Kasumi-1 (cell line): ENCODE measurements at places on chromosomes 11 and 22.
A peak's percentile ranks its signal among the peaks of the same experiment; 100 is the strongest.

- DNase-seq = no peak
Measured at GRCh38 chr11:121929581-121929980, 186.4 kb downstream of the BLID start.

- DNase-seq = peak; percentile 19
Measured at GRCh38 chr11:122656631-122657101, 1.1 kb downstream of the UBASH3B start.

- no peak for DNase-seq
Measured at GRCh38 chr11:126233391-126233790, 21.8 kb downstream of the FAM118B start.

GRCh38 chr11:130560000-130560780, 111.7 kb downstream of the ADAMTS15 start:
- no peak for DNase-seq

GRCh38 chr11:115338476-115338875, 165.7 kb downstream of the CADM1 start:
- no peak for DNase-seq

- DNase-seq = no peak
Measured at GRCh38 chr11:78420796-78421209, 3.2 kb upstream of the GAB2 start.

DNA sequence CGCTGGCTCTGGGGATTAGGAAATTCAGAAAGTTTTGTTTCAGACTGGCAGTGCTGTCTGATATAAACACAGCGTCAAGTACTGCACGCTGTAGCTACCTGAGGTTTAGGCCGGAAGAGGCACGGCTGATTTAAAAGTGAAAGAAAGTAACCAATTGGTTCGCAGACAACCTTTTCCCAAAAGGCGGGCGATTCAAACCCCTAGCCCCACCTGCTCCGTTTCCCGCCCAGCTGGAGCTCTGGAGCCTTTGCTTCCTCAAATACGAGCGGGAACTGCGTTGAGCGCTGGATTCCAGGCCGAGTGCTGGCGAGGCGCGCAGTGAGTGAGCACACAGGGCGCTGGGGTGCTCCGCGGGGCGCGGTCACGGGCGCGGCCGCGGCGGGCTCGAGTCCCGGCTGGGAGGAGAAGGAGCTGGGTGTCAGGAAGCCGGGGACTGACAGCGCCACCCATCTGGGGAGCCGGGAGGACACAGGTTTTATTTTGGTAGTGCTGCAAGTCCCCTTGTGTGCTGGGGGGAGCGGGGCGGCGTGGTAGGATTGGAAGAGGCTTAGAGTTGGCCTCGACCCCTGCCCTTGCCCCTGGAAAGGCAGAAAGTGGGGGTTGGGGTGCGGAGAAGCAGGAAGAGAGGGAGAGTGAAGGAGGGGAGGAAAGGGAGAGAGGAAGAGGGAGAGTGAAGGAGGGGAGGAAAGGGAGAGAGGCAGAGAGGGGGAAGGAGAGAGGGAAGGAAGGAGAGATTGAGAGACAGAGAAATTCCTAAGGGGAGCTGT, 2.1 kb downstream of the FAM111A start:
- peak; percentile 91 for DNase-seq

DNA sequence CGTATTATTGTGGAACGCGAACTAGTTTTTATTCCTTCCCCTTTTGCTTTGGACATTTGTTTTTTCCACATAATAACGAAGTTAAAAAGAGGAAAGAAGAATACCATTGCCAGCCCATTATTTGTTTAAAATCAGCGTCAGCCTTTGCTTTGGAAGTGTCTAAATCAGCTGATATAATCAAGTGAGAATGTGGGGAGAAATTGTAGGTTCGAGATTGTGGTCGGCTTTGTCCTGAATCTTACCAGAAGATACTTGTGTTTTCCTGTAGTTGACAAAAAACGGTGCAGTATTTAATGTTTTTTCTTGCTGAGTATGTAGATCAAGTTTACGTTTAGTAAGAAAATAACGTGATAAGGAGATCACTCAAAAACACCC, 935 bp downstream of the ZNF143 start:
- DNase-seq = peak; percentile 34

- peak; percentile 10 for DNase-seq
Measured at GRCh38 chr11:6746086-6746618, 25.6 kb downstream of the OR2AG2 start.

- no peak for DNase-seq
Measured at GRCh38 chr11:115500547-115501501, 3.4 kb downstream of the CADM1 start.

GRCh38 chr11:70169632-70170031, 33.5 kb upstream of the FADD start:
- DNase-seq = no peak

- DNase-seq = peak; percentile 73
Measured at GRCh38 chr11:45930031-45930794, 7.8 kb downstream of the LARGE2 start.

GRCh38 chr22:44535362-44536095, 37.5 kb upstream of the RTL6 start:
- no peak for DNase-seq

DNA sequence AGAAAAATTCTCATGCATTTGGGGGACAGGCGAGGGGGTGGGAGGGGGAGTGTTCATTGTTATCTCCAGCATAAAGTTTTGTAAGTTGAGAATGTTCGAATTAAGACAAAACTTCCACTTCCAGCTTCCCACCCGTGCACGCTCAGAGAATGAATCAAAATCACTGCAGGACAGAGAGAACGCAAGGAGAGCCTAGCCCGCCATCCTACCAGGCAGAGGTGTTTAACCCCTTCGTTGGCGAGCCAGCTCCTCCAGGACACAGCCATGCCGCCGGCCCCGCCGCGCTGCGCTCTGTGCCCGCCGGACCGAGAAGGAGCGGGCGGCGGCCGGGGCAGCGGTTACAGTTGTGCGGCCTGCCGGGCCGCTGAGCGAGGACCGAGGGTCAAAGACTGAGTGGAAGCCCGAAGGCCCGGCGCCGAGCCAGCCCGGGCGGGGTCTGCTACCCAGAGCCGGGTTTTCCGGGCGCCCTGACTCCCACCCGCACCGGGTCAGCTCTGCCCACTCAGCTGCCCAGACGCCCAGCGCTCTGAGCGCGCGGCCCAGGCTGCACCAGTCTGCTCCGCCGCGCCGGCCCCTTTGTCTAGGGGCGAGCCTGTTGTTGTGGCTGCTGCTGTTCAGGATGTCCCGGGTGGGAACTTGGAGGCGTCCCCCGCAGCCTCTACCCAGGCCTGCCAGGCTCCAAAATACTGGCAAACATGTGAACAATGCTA, at the start of gene NOX4:
NOX4 (minus strand) TSS at position 395 of the 710 bp plus-strand sequence; CDS start at position 266, 129 bp downstream.
- DNase-seq = no peak

DNA sequence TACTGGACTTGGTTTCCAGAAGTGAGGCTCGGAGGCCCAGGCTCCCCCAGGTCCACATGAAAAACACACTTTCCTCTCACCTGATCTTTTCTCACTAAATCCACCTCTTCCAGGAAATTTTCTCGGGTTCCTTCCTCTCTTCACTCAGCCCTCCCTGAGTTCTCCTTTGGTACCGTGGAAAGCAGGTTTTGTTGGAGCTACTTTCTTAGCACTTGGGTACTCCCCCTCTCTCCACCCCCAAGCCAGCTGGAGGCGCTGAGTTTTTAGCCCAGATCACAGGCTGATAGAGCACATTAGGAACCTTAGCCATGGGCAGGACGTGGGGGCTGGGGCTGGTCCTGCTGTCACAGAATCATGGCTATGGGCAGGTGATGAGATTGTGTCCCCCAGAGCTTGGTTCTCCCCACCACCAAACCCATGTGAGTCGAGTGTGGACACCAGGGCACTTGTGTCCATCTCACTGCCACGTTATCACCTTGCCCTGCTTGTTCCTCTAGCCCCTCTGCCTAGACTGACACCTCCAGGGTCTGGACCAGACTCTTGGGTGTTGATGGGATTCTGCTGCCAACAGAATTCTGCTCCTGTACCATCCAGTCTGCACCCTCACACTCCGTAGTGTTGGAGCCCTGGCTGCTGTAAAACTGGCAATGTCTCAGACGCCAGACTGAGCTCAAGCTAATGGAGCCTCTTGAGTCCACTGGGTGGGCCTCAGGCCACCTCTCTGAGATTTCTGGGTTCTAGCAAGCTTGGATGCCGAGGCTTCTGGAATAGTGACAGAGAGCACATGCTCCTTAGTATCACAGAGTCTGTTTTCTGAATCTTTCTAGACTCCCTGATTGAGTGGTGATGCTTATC, 74.9 kb upstream of the NARS2 start:
- no peak for DNase-seq

- no peak for DNase-seq
Measured at GRCh38 chr22:38074181-38075104, 9.5 kb downstream of the SLC16A8 start.

DNA sequence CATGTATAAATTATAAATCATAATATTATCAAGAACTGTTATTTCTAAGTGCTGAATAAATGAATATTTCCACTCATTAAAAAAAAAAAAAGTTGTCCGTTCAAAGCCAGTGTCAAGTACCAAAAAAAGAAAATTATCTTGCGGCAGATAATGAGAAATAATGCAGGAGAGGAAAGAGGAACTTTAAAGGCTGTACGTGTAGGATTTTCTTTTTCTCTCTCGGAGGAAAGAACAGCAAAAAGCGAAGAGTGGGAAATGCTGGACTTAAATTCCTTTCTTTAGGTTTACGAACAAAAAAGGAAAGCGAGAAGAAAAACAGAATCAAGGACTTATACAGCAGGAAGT, 999 bp upstream of the CCDC83 start:
- no peak for DNase-seq

DNA sequence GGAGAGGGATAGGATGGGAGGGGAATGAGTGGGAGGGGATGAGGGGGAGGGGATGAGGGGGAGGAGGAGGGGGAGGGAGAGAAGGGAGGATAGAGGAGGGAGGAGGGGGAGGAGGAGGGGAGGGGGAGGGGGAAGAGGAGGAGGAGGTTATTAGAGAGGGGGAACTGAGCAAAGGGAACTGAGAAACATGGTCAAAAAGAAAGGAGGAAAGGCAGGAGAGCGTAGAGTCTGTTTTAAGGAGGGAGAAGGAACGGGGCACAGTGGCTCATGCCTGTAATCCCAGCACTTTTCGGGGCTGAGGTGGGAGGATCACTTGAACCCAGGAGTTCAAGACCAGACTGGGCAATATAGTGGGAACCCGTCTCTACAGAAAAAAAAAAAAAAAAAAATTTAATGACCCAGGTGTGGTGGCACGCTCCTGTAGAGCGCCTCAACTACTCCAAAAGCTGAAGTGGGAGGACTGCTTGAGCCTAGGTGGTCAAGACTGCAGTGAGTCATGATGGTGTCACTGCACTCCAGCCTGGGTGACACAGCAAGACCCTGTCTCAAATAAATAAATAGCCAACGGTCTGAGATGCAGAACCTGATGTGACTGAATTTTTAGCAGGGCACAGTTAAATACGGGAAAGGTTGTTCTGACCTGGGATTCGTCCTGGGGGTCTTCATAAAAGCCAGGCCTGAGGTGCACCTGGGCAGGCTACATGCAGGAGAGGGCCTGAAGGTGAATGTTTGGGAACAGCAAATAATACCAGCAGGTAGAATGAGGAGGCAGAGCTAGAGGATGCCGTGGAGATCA, 4.0 kb downstream of the B3GNT6 start:
- no peak for DNase-seq

DNA sequence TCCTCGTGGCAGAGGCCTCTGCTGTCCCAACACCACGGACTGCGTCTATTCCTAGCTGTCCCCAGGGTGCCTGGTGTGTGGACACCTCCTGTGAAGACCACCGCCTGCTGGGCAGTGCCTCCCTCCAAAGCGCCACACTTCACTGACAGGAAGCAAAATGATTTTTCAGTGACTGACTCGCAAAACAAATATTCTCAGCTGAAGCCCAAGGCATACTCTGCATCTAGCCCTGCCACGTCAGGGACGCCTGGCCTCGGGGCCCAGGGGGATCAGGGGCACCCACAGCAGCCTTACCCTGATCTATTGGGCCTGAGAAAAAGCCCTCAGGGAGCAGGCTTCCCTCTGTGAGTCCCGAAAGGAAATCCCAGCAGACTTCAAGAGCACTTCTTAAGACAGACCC, 2.2 kb downstream of the BRD1 start:
- DNase-seq = no peak

- DNase-seq = no peak
Measured at GRCh38 chr22:41561788-41562187, 978 bp downstream of the CSDC2 start.

- DNase-seq = no peak
Measured at GRCh38 chr22:25672289-25673084, 69.5 kb upstream of the MYO18B start.

- no peak for DNase-seq
Measured at GRCh38 chr11:62267576-62267975, 2.4 kb upstream of the SCGB2A2 start.

DNA sequence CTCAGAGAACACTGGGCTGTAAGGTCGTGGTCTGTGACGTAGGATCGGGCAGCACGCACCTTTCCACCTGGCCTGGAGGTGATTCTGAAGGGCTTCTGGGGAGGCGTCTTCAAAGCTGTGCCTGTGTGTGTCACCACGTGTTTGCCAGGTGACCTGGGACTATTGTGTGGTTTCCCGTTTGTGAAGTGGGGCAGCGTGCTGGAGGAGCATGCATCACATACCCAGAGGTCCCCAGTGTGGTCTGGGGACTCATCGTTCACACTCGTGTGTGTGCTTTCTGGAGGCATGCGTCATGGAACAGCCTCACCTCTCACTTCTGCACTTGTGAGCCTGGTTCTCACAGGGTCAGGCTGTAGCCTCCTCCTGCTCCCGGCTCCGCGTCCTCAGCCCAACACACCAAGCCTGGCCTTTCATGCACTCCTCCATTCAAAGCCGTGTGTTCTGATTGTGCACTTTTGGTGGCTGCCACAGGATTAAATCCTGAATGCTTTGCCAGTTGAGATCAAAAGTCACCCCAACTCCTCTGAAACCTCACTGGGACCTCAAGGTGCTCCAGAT, 106.3 kb downstream of the KCNQ1OT1 start:
- no peak for DNase-seq

DNA sequence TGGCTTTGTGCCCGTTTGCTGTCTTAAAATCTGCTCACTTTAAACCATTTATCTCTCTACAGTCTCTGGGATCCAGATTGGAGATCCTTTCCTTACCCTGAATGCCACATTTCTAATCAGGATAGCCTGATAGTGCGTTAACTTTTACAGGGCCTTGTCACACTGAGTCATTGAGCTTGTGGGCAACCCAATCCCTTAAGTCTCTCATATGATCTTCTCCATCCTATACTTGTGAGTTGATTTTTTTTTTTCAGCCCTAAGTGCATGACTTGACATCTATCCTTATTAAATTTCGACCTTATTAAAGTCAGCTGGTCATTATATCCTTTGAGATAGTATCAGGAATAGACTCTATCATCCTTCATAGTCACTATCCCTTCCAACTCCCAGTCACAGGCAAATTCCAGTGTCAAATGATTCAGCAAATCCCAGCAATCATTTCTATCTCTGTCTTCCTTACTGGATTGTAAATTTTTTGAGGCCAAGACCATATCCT, 57.7 kb downstream of the TEAD1 start:
- no peak for DNase-seq

DNA sequence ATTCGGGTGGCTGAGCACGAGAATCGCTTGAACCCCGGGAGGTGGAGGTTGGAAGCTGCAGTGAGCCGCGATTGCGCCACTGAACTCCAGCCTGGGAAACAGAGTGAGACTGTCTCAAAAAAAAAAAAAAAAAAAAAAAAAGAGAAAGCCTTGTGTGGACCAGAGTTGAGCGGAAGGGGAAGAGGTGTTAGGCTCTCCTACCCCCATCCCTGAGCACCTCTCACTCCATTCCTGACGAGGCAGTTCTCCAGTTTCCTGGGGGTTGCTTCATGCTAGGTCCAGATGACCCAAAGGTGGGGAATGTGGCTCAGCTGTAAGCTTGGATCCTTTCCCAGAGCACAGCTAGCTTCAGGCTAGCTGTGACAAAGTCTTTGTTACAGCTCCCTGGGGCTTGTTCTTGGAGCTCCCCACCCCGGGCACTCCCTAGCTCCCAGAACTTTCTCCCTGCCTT, 8.8 kb upstream of the DNAL4 start:
- DNase-seq = no peak
